Kidney (tissue), 22 donors: ENCODE measurements at places on chromosomes 7 and 10. TPM values are rescaled to one million over a fixed set of nuclear protein-coding genes. Genes with fewer than 3 reads are reported as not detected.

DNA sequence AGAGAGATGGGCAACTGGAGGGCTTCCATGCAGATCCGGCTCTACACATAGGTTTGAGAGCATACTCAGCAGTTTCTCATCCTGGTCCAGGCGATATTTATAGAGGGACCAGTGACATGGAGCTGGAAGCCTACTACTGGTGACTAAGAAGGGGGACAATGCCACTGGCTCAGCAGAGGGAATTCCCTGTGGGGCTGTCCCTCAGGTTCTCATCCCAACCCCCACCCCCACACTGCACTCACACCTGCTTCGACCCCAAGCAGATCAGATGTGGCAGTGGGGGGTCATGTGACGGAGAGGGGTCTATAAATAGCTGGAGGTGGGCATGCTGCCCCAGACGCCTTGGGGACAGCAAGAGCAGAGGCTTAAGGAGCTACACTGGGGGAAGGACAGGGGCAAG, at the start of gene CLCN1:
Gene CLCN1, plus strand, starts transcription at position 336 of the 400 bp plus-strand sequence. CDS start 102 bp downstream, outside the sequence.
- no peak for DNase-seq

The TPST1 gene
- 35.7 TPM for total RNA-seq

The ATOH7 gene
- total RNA-seq = 0.16 TPM

The WDR91 gene
- 73.9 TPM for total RNA-seq

The SYT15B gene
- 5.7 TPM for total RNA-seq
